Aorta (tissue), 5 donors: ENCODE measurements at places on chromosomes 2 and 18. TPM values are rescaled to one million over a fixed set of nuclear protein-coding genes. Genes with fewer than 3 reads are reported as not detected.

NYAP2 gene
- 1.7 TPM for total RNA-seq

ANKZF1 gene
- 55.9 TPM for total RNA-seq

TCF23 gene
- total RNA-seq, result 1.1 TPM

TMEFF2 gene
- total RNA-seq, result not detected

RNF152 gene
- 25.5 TPM for total RNA-seq

VPS54 gene
- total RNA-seq, result 24.4 TPM

CDH19 gene
- 7.8 TPM for total RNA-seq

WDR35 gene
- total RNA-seq, result 7.5 TPM
